Mucosa of gallbladder (tissue), 1 donor: ENCODE measurements at places on chromosomes 2 and 18. TPM values are rescaled to one million over a fixed set of nuclear protein-coding genes. Genes with fewer than 3 reads are reported as not detected.

DNA sequence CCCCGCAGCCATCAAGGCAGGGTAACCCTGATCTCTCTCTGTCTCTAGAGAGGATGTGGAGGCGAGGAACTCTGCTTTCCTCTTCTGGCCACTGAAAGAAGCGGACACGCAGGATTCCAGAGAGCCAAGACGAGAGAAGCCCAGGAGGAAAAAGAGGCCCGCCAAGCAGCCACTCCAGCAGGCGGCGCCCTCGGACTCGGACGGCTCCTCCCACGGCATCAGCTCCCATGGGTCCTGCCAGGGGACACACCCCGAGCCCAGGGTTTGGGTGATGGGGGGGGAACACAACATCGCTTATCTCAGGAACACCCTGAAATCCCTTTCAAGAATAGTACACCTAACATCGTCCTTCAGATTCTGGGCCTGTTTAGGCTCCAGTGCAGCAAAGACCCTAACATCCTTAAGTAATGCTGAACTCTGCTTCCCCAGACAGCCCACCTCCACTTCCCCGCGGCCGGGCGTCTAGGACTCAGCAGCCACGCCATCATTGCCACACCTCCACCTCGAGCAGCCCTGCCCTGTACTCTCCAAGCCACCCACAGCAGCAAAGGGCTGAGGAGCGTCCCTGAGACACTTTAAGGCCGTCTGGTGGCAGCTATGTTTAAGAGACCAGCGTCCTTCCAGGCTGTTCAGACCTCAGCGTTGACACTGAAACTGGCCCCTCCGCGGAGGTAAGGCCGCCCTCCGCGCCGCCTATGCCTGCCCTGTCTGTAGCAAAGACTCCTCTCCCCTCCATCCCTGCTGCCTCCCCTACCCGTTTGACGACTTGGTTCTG lies 34.3 kb upstream of the CNGA3 start:
- DNase-seq = no peak

GRCh38 chr2:75728614-75729419 lies 18.1 kb upstream of the GCFC2 start:
- DNase-seq = no peak

DNA sequence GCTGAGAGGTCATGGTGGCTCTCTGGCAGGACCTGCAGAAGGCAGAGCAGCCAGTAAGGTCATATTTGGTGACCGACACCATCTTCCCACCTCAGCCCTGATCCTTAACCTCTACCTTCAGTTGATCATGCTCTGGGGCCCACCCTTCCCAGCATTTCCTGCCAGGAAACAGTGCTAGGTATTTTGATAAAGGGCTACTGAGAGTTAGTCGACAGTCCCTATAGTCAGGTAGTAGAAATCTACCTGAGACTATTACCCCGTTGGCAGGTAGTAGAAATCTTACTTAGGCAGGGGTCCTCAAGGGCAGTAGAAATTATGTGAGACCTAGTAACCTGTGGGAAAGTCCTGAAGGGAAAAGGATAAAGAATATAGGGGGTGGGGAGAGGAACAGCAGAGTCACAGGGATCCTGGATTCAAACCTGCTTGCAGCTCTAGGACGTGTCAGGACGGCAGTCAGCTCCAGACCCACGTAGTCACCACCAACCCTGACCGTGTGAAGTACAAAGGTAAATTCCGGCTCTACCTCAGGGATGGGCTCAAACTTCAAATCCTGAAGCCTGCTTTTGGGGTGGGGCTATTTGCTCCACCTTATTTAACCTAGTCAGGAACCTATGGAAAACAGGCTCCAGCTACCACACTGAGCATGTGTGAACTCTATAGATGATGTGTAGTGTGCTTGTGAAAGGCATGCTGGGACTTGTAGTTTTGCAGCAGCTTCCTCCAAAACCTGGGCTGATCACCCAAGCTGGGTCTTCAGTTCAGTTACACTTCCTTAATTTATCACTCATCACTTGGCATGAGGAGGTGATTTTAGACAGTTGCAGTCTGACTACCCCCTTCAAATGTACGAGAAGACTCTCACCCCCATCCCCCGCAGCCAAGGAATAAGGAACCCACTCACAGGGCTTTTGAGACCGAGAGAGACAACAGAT lies at the start of gene DQX1:
DQX1 (minus strand) TSS at position 515 of the 932 bp plus-strand sequence; CDS start at position 13, 502 bp downstream.
- DNase-seq = no peak

- no peak for DNase-seq
These were observed 120.6 kb downstream of the EHBP1 start for GRCh38 chr2:62826141-62826540.

- DNase-seq = no peak
These were observed 71.9 kb downstream of the CERS6 start for GRCh38 chr2:168528016-168528415.

DNA sequence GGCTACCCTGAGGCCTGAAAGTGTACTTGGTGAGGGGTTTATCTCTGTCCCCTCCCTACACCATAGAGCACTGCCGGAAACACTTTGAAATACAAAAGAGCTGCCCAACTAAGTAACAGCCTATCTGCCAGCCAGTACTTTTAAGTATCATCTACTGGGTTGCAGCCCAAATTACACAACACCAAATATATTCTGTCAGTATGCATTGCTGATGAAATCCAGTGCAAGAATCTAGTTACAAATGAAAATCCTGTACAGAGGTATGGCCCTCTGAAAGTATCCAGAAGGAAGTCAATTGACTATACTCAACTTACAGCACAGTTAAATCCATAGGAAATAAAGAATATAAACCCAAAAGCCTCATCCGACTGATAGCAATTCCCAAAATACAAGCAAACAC lies 280.8 kb downstream of the CCDC85A start:
- DNase-seq = no peak

- no peak for DNase-seq
These were observed 21.3 kb upstream of the TCF7L1 start for GRCh38 chr2:85111819-85112281.

DNA sequence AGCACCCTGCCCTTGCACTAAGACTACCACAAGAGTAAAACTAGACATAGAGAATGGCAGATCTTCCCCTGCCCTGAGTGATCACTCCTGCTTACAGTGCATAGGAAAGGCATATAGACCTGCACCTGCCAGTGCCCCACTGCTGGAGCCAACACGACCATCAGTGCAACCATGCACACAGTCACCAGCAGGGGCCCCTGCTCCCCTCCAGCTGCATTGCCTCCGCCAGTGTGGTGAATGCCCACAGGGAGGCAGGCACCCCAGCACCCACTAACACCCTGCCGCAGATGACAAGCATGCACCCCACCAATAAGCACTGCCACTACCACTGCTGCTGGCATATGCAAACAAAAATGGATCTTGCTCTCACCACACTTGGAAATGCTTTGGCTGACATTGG lies 478.8 kb downstream of the ADCYAP1 start:
- DNase-seq = no peak

GRCh38 chr2:182946958-182947369 lies 80.5 kb upstream of the FRZB start:
- DNase-seq = no peak

DNA sequence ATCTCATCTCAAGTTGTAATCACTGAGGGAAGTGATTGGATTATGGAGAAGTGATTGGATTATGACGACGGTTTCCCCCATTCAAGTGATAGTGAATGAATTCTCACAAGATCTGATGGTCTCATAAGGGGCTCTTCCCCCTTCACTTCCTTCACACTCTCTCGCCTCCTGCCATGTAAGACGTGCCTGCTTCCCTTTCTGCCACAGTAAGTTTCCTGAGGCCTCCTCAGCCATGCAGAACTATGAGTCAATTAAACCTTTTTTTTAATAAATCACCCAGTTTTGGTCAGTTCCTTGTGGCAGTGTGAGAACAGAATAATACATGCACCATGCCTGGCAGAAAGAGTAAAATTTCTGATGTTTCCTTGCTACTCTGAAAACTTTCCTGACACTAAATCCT lies 36.6 kb downstream of the CEP68 start:
- DNase-seq = no peak

- DNase-seq = peak; percentile 43
These were observed 175.3 kb downstream of the INHBB start for GRCh38 chr2:120520929-120521912.

DNA sequence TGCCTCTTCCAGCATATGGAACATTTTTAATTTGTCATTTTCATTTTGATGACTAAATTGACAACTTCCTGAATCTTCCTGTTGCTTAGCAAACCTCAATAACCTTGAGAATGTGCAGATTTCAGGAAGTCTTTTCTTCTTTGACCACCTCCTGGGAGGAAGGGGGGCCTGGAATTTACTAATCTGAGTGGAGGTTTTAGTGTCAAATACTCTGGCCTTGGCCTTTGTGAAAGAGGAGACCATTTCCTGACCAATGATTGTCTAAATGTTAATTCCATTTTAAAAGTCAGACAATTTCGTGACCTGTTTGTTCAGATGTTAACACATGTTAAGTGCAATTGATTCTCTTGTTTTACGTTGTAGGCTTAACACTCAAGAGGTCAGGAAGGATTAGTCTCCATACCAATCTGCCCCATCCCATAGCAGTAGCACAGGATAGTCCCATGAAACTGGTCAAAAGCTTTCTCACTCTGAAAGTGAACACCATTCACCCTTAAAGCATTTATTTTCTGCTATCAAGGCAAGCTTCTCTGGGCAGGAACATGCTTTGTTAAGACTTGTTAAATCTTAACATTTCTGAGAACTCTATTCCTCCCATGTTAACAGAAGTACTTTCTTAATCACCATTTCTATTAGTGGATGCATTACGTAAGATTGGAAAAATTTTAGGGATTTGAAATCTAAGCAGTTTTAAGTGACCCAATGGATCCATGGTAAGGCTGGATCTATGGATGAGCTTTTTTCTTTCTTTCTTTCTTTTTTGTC lies 219.6 kb downstream of the RND3 start:
- no peak for DNase-seq

DNA sequence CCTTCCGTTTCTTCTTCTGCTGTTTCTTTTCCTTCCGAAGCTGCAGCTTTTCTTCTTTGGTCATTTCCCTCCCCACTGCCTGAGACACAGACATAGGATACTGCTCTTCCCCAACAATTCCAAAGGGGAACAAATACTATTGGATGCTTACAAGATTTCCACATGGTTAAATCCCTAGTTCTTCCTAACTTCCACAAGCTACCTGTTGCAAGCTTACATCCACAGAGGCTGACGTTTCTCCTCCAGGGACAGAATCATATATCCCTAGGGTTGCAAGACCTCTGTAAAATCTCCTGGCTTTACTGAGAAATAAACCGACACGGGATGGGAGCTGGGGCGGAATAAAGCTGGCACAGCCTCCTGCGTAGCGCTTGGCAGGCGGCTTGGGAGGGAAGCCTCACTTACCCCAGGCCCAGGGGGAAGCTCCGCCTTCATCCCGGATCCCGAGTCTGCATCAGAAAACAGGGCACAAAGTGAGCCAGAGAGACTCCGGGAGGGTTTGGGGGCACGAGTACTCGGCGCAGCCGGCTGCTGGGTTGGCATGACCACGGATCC lies 590 bp downstream of the EIF2B4 start:
- no peak for DNase-seq

GRCh38 chr2:3172265-3172935 lies 205.2 kb downstream of the EIPR1 start:
- DNase-seq = no peak

GRCh38 chr2:160570376-160570775 lies 76.8 kb upstream of the RBMS1 start:
- no peak for DNase-seq

GRCh38 chr18:79385708-79386341 lies 9.9 kb upstream of the NFATC1 start:
- DNase-seq = no peak

INO80C gene
- 33.5 TPM for total RNA-seq

APOB gene
- total RNA-seq = 14.8 TPM

FEZ2 gene
- total RNA-seq = 38.8 TPM

CTAGE1 gene
- 0.06 TPM for total RNA-seq

ANKRD36 gene
- total RNA-seq = 14.6 TPM
